ENCODE measurements at places on chromosomes 2 and 18.

DNA sequence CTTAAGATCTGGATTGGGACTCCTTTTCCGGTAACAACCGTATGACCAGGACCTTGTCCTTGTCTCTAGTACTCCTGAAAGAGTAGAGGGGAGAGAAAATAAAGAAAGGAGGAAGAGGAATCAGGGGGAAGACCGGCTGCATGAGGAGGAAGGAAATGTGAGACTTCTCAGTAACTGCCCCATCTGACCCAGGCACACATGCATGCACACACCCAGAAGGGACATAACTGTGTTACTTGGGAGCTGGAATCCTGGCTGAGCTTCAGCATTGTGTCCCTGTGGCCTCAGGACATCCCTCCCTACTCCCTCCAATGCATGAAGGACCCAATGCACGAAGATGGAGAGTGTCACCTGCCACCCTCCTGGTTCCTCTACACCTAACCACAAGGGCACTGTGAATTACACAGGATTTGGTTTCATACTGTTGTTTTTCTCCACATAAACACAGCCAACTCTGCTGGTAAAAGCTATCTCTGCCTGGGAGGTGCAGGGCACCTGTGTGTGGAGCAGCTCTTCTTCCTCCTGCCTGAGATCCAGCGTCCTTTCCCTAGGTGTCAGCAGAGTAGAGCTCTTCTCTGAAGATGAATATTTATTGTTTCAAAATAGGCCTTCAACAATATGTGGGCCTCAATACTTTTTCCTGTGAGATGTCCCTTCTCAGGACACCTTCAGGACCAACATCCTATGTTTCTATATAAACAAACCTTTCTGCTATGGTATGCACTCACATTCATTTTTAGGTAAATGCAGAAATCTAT, 574.1 kb upstream of the ID2 start:
- no peak for DNase-seq

DNA sequence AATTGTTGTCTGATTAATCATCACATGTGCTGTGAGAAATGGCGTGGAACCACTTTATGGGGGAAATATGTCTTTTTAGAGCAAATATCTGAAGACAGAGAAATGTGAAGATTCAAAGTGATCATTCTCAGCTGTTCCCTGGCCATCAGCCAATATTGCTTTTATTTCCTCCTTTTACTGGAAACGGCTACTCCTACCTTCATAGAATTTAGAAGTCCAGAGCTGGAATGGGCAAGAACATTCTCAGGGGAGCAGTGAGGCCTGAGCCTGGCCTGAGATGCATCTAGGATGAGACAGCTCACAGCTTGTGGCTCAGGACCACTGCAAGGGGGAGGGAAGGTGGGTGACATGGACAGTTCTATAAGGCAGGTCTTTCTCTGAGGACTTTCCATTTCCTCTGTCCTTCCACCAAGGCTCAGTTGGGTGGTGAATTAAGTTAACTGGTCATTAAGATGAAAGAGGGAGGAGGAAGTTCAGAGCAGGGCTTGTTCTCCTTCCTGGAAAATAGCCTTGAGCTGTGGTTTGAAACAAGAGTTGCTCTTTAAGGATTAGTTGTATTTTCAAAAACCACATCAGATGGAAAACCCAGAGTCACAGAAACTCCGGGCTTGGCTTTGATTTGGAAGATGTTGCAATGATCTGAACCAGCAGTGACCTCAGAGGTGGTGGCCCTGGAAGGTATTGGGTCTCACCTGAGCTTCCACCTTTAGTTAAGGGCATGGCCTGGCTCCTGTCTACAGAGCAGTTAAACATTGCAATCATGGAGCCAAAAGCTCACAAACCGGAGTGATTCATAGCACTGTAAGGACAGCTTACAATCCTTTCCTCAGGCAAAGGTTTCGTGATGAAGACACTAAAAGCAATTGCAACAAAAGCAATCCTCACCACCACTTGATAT, 144.3 kb downstream of the VAPA start:
- no peak for DNase-seq

DNA sequence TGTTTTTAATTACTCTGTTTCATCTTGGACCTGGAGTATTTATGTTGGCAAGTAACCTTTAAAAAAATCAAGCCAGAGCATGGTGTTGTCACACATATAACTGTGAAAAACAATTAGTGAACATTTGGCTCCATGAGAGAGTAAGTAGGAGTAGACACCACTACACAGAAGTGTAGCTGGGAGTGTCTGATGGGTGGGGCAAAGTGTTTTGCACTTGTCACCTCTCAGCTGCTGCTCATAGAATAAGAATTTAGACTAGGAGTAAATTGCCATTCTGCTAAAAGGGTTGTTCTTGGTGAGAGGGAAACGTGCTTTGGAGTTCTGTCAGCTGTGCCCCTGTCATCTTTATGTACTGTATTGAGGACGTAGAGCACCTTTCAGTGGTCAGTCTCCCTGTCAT, 114.5 kb downstream of the TTC27 start:
- no peak for DNase-seq

- DNase-seq = no peak
Measured at GRCh38 chr2:3204031-3204821, 173.4 kb downstream of the EIPR1 start.

DNA sequence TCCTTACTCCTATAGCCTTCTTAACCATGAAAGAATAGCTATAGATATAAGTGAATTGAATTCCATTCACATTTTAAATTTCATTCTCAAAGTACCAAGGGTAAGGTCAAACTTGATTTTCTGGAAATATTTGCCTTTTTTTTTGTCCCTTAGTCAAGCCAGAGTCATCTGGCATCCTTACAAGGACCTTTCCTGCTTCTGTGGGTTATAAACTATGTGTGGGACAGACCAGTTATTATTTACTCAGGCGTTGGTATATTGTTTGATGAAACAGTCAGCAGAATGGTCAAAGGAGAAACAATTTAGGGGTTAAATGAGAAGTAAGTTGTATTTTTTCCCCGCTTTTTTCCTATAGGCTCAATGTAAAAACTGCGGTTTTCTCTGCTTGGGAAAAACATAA, 1103.2 kb upstream of the ZEB2 start:
- DNase-seq = no peak

DNA sequence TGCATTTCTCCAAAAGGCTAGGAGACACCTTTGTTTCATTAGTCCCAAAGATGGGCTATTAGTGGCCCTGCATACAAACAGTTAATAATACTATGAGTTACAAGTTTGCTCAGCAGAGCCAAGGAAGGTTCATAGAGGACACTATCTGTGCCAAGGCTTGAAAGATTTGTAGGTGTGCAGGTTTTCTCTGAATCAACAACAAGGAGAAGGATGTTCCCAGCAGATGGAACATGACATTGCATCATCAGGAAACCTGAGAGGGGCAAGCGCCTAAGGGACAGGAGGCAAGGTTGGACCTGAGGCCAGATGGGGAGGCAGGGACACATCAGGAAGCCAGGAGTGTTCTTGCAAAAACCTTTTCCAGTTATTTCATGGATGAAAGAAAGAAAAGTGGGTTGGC, 35.4 kb upstream of the STK17B start:
- no peak for DNase-seq

All from left renal pelvis (tissue), 4 donors.